ENCODE measurements at places on chromosomes 3 and 15.
A peak's percentile ranks its signal among the peaks of the same experiment; 100 is the strongest.

DNA sequence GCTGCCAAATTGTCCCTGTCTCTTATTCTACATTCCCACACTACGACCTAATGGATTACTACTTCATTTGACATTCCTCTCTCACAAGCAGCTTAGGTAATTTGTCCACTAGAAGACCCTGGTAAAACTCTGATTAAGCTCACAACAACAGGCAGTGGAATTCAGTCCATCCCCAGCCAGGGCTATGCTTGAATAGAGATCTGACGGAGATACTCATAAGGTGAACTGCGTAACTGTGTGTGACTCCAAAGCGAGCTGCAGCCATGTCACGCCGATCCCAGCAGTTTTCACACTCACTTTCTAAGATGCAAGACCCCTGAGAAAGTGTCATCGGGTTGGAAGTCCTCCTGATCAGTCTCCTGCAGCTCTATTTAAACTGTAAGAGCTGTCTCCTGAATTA is 25.7 kb upstream of the ROBO2 start:
- DNase-seq = no peak

GRCh38 chr3:46065294-46065705 is 38.0 kb upstream of the XCR1 start:
- DNase-seq = peak; percentile 38

DNA sequence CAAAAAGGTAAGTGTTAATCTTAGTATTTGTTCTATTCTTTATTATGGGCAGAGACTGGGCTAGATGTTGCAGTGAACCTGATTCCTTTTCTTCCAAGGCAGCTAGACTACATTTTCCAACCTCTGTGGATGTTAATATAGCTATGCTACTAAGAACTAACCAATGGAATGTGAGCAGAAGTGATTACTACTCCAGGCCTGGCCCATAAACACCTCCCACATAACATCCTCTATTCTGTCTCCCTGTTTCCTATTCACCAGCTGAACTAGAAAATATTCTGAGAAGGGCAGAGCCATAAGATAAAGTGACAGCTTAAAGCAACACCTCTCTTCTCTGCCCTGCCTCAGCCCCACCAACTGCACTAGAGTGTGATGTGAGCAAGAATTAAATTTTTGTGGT is 29.4 kb downstream of the CD200R1L start:
- no peak for DNase-seq

DNA sequence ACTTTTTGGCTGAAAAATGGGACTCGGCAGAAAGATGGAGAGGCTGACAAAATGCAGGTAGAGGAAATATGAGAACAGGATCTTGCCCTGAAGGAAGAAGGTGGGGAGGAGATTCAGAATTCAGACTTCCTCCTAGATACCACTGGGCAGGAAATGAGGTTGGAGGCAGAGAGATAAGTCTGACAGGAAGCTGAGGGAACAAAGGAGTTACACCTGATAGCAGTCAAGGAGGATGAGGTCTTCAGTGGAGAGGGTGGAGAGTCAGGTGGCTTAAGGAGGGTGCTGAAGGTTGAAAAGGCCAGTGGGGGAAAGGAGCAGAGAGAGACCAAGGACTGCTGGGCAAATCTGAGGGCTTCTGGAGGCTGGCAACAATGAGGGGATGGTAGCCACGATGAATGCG is 56.8 kb downstream of the CCR4 start:
- DNase-seq = no peak

- no peak for DNase-seq
Measured at GRCh38 chr15:92846741-92847140, 53.4 kb upstream of the CHD2 start.

DNA sequence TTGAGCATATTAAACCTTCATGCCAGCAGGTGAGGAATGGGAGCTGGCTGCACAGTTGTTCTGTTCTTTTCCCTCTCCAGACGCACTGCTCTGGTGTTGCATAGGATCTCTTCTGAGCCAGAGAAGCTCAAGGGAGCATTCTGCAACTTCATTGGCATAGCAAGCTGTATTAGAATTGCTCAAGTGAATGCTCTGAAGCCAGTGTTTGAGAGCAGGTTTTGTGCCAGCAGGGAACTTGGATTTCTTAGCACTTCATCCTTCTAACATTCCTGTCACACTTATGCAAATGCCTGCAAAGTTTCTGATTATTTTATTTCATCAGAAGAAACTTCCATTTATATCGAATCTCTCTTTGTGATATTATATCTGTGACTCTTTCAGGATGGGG is 366.6 kb downstream of the AGBL1 start:
- DNase-seq = no peak

- no peak for DNase-seq
Measured at GRCh38 chr15:80120636-80121035, 32.2 kb upstream of the FAH start.

DNA sequence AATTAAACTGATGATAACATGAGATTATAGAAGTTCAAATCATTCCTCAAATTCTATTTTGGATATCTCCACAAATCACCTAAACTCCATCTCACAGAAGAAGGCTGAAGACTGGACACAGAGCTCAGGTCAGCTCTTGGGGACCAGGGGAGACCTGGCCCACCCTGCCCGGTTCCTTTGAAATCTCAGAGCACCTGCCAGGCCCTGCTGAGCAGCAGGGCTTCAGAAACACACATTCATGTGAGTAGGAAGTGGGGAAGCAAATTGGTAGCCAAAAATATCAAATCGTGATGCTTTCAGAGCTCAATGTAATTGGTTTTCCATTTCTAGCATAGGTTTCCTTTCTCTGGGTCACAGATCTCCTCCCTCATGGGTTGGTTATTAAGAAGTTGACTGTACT is 76.2 kb downstream of the OCA2 start:
- DNase-seq = no peak

- DNase-seq = no peak
Measured at GRCh38 chr3:66656609-66657008, 155.8 kb upstream of the LRIG1 start.

DNA sequence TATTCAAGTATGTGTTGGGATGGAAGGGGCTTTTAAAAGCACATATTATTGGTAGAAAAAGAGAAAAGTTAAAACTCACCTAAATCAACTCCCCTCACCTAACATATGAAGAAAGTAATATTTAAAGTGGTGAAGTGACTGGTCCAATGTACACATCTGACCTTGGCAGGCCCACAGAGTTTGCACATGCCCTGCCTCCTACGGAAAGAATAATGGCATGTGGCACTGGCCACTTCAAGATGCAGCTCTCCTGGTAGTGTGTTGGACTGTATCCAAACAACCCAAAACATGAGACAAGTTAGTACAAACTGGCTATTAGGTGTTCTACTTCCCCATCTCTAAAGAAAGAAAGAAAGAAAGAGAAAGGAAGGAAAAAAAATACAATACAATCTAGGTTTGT is 117.1 kb downstream of the MECOM start:
- DNase-seq = no peak

DNA sequence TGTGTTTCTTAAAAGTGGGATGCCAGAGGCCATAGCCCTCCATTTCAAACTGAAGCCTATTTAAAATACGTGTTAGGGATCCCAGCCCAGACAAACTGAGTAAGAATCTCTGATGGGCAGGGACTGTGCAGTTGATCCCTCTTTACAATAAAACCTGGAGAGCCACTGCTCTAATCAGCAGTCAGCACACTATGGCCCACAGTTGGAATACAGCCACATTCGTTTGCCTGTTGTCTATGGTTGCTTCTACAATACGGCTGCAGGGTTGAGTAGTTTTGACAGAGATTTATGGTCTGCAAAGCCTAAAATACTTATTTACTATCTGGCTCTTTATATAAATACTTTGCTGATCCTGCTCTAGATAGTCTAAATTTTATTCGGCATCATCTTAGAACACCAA is 32.4 kb downstream of the TJP1 start:
- no peak for DNase-seq

DNA sequence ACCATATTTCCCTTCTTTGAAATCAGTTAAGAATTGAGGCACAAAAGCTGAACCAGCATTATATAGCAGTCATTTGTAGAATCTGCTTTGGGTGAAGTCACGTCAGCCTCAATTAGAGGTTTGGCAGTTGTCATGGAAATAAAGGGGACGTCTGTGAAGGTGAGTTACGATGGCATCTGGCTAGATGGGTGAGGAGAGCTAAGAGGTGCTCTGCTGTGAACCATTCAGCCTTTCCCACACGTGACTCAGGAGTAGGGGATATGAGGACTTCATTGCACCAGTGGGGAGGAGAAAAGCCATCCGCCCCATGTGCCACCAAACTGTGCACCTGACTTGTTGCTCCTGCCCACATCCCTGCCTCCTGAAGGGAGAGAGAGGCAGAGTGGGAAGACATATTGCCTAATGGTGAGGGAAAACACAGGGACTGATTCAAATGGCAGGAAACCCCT is 2.8 kb upstream of the C15orf40 start:
- DNase-seq = no peak

DNA sequence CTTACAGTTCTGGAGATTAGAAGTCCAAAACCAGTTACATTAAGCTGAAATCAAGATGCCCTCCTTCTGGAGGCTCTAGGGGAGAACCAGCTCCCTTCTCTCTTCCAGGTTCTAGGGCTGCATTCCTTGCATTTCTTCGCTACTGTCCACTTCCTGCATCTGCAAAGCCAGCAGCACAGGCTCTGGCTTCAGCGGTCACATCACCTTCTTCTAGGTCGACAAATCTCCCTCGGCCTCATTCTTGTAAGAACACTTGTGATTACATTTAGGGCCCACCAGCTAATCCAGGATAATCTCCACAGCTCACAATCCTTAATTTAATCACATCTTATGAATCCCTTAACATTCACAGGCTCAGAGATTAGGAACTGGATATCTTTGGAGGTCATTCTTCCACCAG is 73.8 kb downstream of the MINAR1 start:
- DNase-seq = no peak

DNA sequence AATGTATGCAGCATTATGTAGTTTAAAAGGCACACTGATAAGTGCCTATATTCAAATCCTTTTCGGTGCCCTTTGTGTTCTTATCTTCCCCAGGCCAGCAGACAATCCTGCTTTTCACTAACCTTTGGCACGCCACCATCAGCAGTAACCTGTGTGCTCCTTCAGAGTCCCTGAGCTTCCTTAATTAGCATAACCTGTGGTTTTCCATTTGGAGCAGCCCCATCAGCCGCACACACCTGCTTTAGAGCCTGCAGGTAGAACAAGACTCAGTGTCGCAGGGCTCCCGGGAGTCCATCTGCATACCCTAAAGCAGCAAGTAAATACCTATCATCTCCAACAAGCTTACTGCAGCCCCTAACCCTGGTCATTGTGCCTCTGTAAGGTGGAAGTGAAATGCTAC is 755.1 kb downstream of the ROBO2 start:
- DNase-seq = no peak

DNA sequence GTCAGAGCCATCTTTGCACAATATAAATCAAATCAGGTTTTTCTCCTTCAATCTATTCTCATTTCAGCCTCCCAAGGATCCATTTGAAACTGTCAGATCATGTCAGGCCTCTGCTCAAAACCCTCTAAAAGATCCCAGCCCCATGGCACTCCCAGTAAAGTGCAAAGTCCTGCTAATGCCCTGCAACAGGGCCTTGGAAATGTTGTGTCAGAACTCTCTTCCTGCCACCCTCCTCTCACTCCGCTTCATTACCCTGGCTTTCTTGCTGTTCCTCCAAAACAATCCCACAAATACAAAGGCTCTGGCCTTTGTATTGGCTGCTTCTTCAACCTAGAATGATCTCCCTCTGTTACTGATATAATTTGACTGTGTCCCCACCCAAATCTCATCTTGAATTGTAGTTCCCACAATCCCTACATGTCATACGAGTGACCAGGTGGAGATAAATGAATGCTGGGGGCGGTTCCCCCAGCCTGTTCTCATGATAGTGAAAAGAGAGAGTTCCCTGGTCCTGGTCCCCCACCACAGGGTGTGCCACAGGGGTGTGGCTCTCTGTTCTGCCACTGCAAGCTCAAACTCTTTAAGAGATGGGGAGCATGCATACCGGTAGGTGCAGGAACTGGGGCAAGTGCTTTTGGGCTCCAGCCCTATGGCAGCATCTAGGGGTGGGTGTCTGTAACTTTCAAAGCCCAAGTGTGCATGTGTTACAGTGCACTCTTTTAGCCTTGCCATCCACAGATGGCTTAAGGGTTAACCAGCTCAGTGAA is 22.9 kb upstream of the TRA2B start:
- DNase-seq = no peak

DNA sequence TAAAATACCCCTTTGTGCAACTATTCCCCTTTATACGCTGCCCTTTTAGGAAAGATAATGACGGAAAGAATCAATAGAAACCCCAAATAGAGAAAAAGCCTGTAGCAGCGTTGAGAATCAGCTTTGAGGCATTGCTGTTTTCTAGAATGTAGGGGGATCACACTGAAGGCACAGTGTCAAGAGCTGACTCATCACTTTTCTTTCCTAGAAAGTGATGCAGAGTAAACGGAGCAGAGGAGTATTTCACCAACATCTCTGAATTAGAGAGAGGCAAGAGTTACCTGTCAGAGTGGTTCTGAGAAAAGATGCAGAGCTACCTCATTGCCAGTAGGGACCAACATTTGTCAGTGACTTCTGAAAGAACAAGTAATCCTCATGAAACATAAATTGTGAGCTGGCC is 269.8 kb upstream of the TMC3 start:
- no peak for DNase-seq

GRCh38 chr15:85030301-85030929 is 48.8 kb downstream of the PDE8A start:
- no peak for DNase-seq

GRCh38 chr15:78308422-78309032 is 9.1 kb upstream of the SKIC8 start:
- DNase-seq = peak; percentile 73

DNA sequence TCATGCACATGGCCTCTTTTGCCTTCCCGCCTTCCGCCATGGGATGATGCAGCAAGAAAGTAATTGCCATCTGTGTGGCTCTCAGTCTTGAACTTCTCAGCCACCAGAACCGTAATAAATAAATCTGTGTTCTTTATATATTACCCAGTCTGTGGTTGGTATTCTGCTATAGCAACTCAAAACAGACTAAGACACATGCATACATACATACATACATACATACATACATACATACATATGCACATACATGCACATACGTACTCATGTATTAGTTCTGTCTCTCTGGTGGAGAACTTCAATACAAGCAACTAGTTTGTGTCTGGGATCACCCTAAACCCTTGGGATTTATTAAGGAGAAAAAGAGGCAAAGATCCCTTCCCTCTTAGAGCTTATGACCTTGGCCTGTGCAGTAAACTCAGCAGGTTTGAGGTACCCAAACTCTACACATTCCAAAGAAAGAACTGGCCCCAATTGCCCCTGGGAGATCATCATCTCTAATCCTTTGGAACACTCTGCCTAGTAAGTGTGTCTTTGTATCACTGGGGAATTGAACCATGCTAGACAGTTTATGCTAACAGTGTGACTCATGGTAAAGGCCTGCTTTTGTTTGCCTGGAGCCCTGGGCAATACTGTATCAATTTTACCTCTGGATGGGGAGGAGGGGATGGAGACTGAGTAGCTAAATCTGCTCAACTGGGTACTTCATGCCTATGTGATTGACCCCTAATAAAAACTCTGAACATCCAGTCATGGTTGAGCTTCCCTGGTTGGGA is 115.6 kb upstream of the LMCD1 start:
- no peak for DNase-seq

All from GM13977 (cell line).